Activated CD4-positive, alpha-beta T cell treated with anti-CD3 and anti-CD28 coated beads, Interleukin-2, amount 50 U/mL, for 1 hour (primary cell): ENCODE measurements at places on chromosomes 3 and 15.

- DNase-seq: no peak
These were observed 127.1 kb downstream of the KLF13 start for GRCh38 chr15:31453558-31454318.

DNA sequence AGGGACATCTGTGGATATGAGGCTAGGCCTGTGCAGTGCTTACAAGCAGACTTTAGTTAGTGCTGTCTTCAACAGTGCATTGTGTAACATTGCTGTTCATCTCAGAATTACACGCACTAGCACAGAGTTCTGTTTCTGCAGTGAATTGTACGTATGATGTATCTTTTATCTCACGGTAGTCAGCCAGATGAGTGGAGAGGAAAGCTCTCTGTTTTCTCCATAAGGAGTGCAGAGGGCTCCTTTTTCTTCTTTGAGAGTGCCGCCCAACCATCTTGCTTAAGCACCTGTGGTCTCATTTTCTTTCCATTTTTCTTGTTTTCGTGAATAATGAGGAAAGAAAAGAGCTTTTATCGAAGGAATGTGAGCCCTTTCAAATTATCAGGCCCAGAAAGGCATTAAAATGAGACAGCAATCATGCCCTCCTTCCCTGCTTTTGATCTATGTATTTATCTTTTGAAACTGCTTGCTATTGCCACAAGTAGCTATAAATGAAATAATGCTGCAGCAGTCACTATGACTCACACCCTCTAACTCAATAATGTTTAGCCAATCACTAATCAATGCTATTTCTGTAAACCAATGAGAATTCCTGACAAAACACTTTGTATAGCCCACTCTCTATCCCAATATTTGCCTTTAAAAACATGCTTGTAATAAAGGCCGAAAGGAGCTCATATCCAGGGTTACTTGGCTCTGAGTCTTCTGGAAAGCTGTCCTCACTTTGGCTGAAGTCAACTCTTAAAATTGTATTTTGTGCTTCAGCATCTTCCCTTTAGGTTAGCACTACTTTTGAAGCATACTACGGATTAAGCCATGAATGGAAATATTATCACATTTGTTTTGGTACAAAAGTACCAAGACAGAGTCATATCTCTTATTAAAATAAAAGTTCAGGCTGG, 226.0 kb upstream of the P2RY1 start:
- DNase-seq: no peak

DNA sequence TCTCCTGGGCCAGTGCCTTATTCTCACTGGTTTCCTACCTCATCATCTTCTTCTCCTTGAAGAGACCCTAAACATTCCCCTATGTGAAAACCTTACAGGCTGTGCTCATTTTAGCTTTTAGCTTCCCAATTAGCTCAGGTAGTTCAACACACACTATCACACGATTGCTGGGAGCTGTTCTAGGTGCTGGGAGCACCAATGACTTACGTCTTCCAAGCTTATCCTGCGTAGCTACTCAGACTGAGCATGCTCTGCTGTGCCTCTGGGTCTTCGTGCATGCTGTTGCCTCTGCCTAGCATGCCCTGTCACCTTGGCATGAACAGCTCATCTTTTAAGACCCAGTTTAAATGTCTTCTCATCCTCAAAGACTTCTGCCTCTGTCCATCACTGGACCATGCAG, 55.7 kb upstream of the APEH start:
- DNase-seq: no peak

DNA sequence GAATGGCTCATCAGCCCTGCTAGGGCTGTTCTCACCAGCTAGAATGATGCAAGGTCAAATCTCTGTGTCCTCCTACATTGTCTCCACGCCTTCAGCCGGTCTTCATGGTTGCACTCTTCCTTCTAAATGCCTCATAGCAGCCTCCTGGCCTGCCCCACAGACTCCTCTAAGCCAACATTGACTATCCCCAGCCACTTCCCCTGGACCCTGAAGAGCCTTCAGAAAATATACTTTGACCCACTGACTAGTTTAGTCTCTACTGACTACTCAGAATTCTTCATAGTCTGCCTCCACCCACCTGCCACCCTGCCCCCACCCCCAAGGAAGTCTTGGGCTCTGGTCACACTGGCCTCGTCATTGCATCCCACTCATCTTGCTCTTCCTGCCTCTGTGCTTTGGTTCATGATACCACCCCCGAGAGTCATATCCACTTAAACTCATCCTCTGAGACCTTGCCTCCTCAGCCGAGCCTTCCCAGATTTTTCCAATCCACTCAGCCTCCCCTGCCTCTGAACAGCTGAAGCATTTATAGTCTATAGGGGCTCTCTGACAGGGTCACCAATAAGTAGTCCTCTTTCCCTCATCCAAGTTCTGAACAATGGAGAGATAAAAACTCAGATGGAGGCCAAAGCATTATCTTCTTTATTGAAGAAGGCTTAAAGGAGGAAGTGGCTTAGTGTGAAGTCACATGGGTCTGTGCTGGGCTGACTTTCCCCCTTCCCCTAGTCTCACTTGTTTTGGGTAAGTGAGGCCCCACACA, 9.5 kb upstream of the DOCK3 start:
- DNase-seq: no peak

DNA sequence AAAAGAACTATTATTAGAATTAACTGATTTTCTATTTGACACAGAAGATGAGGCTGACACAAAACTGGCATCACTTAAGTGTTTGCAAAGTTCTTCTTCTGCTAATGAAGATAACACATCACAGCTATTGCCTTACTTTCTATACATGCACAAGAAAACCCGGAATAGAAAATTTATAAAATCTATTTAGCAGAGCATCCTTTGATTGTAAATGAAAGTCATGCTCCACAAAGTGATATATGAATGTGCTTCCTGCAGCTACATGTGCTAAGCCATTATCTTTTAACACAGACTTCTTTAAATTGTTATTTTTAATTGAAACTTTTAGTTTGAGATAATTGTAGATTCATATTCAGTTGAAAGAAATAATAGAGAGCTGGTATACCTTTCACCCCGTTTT, 27.0 kb downstream of the DENND4A start:
- DNase-seq: no peak

DNA sequence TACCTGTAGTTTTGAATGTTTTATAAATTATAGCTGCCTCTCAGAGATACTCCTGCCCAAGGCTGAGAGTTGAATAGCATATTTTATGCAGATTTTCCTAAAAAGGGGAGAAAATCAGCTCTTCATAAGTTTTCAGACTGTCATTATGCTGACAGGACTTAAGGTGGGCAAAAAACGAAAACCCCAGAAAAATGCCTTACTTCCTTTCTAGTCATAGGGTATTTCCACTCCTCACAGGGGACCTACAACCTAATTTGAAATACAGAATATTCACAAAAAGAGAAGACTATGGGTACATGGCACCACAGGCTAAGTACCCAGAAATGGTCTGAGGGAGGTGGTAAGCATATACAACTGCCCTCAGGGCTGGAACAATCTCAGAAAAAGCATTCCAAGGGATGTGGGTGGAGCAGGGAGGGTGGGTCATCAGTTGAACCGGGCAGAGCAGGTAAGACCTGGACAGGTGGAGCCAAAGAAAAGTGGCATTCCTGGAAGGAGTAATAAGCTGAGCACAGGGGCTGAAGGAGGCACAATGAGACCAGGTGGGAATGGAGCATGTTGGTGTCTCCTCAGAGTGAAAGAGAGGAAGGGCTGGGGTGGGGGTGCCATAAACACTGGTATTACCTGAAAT, 10.6 kb upstream of the OXSR1 start:
- DNase-seq: no peak

DNA sequence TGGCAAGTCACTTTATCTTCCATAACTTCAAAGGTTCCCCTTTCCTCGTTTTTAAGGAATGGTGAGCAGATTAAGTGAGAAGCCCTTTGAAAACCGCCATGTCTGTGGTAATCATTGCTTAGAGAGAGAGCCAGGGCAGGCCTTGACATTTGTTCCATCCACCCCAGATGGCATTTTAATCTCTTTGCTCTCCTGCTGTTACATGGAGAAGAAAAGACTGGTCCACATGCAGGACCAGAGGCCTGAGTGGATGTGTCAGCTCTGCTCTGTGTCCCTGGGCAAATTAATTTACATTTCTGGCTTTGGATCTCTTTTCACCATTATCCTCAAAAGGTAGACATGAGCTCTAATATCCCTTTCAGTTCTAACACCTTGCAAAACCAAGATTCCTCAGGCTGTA, 157.3 kb upstream of the LPP start:
- DNase-seq: no peak

DNA sequence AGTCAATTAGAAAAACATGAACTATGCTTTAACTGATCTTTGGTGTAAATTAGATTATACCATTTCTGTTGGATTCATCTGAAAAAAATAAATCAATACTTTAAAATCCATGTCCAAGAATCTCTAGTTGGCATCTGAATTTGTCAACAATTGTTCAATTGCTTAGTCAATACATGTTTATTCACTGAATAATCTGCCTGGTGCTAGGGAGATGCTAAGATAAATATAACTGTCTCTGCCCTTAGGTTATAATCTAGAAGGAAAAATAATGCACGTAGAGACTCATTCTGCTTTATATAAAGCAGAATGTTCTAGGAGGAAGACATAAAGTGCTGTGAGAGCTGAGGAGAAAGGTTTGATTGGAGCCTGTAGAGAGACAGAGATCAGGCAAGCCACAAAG, 537.2 kb upstream of the IL12A start:
- DNase-seq: no peak

DNA sequence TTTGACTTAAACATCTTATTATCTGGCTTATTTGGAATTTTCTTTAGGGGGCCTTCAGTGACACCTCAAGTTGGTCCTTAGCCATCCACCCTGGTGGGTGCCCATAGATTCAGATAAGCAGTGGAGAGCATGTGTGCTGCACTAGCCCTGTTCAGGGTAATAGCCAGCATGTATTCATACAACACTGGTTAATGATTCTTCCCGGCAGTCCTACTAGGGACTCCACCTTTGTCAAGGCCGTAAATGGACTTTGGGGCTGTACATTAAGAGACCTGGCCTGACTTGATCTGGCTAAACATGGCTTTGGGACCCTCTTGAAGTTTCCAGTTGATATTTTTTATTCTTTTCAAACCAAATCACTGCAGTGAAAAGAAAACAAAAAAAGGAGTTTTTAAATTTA, 125.8 kb downstream of the PTPRG start:
- DNase-seq: no peak

- no peak for DNase-seq
These were observed 14.5 kb upstream of the ISLR start for GRCh38 chr15:74158855-74159650.

GRCh38 chr3:50171540-50172301, 16.6 kb downstream of the SEMA3F start:
- DNase-seq: no peak

DNA sequence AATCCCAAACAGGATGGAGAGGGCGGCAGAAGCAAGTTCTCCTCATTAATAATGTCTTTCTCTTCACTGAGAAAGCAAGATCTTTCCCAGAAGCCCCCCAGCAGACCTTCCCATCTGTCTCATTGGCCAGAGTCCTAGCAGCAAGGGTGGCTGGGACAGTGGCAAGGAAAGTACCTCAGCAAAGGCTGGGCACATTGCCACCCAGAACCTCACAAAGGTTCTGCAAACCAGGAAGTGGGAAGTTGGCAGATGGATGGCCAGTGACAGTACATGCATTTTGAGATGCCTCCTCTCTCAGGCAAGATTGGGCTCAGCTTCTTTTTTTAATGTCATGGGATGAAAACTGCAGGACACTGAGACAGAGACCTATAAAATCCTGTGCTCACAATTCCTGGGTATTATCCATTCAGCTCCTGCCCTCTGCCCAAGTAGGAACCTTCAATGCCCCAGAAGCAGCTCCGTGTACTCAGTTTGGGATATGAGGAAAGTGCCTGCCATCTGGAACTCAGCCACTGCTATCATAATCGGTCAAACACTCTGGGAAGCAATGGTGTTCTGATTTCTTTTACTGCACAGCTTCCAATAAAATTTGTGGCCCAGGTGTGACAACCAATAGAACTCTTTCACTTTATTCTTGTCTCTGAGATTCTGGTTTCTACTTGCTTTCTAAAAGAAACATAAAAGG, 25.5 kb downstream of the DPH3 start:
- DNase-seq: no peak

- DNase-seq: peak; percentile 16
These were observed 91.3 kb downstream of the SHQ1 start for GRCh38 chr3:72756900-72757299.

DNA sequence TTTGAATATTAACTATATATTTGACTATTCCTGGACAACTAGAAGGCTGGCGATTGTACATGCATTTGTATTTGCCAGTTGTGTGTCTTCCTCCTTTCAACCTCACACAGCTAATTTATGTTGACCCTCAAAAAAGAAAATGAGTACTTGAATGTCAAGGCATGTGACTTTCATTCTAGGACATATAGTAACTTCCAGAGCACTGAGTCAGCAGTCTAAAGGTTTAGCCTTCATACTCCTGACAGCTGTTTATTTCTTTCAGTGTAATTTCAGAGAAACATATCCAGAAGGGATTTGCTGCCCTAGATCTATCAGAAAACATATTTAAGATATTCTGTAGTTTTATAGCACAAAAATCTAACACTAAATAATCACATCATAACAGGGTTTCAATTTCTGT, 74.6 kb upstream of the GOLGA8J start:
- DNase-seq: no peak

DNA sequence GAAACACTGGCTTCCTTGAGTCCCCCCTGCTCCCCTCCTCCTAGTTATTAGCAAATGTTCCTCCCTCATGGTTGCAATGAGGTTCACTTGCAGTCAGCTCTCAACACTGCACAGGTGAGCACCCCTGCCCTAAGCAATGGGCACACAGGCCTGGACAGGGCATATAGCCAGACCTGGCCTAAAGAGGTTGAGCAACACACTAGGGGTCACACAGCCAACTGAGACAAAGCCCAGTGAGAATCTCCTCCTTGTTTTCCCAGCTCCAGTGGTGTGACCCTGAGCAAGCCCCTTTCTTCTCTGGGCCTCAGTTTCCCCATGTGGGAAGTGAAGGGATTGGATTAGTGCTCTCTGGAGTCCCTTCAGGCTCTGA, 49.9 kb downstream of the ATP2B2 start:
- no peak for DNase-seq

DNA sequence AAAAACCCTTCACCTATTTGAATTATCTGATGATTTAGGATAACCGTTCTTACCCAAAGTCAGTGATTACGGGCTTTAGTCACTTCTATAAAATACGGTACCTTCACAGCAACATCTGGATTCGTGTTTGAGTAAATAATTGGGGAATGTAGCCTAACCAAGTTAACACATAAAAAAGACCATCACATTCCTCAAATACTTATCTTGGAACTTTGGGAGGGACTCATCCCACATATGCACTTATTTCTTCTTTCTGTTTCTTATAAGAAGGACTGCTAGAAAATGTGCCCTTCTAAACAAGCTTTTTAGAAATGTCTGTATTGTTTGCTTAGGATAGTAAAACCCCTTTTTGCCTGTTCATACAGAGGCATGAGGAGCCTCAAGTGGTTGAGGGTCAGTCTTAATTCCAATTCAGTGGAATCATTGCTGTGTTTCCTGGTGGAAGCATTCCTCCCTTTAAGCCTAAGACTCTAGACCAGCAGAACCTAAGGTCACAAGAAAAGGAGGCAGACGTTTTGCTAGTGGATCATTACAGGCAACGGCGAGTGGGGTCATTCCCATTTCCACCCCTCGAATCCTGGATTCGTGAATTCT, 67.5 kb downstream of the TMEM44 start:
- DNase-seq: no peak
